ENCODE measurements at places on chromosomes 6 and 20. TPM values are rescaled to one million over a fixed set of nuclear protein-coding genes. Genes with fewer than 3 reads are reported as not detected.

DNA sequence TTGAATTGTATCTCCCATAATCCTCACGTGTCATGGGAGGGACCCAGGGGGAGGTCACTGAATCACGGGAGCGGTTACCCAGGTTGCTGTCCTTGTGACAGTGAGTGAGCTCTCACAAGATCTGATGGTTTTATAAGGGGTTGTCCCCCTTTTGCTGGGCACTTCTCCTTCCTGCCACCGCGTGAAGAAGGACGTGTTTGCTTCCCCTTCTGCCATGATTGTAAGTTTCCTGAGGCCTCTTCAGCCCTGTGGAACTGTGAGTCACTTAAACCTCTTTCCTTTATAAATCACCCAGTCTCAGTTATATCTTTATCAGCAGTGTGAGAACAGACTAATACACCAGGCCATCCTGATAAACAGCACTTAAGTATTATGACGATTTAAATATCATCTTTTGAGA is 9.0 kb upstream of the MRGBP start:
- no peak for DNase-seq

GRCh38 chr6:163730246-163731210 is 316.0 kb downstream of the QKI start:
- no peak for DNase-seq

DNA sequence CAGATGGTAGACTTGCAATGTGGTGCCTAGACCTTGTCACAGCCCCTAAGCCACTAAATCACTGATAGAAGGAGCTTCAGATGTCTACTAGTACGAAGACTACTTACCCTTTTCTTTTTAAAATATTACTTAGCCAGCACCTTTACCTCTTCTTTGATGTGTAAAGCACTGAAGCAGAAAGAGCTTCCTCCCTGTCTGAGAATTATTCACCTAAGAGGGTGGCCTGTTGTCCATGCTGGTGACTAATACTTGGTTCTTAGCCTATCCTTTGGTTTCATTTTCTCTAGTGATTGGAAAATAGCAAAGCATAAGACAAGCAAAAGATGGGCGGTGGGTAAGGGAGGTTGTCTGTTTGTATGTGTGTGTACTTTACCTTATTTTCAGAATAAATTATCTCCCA is 794.6 kb downstream of the TFAP2A start:
- peak; percentile 29 for DNase-seq

GRCh38 chr6:149454346-149454848 is 30.4 kb downstream of the ZC3H12D start:
- DNase-seq, result peak; percentile 96

- no peak for DNase-seq
Observed at GRCh38 chr6:119961450-119961849, 611.9 kb upstream of the MAN1A1 start.

- no peak for DNase-seq
Observed at GRCh38 chr6:21208796-21209186, 384.8 kb upstream of the SOX4 start.

- no peak for DNase-seq
Observed at GRCh38 chr6:1382883-1383728, 6.3 kb upstream of the FOXF2 start.

KCNG1 gene
- total RNA-seq, result 3.0 TPM

NR2E1 gene
- not detected for total RNA-seq
